CD4-positive, alpha-beta T cell (primary cell): ENCODE measurements at places on chromosomes 2 and 18. TPM values are rescaled to one million over a fixed set of nuclear protein-coding genes. Genes with fewer than 3 reads are reported as not detected.

The CLEC4F gene
- total RNA-seq = not detected

The ONECUT2 gene
- total RNA-seq = not detected

The IMPA2 gene
- total RNA-seq = 2.5 TPM

DNA sequence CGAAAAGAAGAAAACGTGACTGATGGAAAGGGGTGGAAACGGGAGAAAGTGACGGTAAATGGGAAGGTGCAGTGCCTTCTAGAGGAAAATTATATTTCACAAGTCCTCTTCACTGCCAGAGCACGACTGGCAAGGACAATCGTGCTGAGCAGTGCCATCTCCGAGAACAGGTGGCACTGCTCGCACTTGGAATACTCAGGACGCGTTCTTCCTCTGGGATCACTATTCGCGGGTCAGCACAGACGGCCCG, 364 bp downstream of the STAT1 start:
- no peak for DNase-seq

GRCh38 chr2:46812361-46813019, 103.1 kb downstream of the MCFD2 start:
- no peak for DNase-seq

The ATP8B1 gene
- not detected for total RNA-seq

- no peak for DNase-seq
Measured at GRCh38 chr2:223078482-223078881, 26.5 kb downstream of the KCNE4 start.

The TUBA3E gene
- not detected for total RNA-seq

GRCh38 chr2:179222076-179222475, 42.6 kb downstream of the SESTD1 start:
- DNase-seq = no peak

- no peak for DNase-seq
Measured at GRCh38 chr2:120669121-120669952, 66.3 kb upstream of the GLI2 start.

DNA sequence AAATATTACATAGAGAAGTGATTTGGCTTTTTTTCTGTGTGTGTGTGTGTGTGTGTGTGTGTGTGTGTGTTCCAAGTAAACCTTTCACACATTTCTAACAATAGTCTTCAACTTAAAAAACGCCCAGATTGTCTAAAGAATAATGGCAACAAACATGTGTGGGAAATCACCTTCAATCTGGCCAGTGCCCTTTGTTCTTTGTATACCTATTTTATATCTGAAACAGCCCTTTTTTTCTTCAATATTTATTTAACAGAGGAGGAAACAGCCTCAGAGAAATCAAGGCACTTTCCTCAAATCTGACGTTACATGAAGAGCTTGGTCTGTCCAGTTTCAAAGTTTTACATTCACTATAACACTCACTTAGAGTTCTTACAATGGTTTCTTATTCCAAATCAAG, 25.3 kb downstream of the CCDC195 start:
- no peak for DNase-seq

- no peak for DNase-seq
Measured at GRCh38 chr2:20588918-20589871, 61.7 kb downstream of the HS1BP3 start.

The AQP12A gene
- total RNA-seq = not detected
